ENCODE measurements at places on chromosomes 4 and X.

GRCh38 chr4:73453701-73454005 is 17.6 kb downstream of the AFP start:
- no peak for DNase-seq

DNA sequence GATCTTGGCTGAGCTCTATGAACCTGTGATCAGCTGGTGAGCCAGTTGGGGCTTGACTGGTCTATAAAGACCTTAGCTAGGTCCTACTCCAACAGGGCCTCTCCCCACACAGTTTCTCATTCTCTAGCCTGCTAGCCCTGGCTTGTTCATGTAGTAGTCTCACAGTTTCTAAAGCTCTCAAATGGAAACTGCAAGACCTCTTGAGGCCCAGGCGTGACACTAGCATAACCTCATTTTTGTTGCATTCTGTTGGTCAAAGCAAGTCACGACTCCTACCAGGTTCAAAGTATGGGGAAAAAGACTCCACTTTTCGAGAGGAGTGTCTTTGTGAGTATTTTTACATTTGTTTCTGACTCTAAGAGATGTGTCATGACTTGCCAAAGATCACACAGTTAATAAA is 50.9 kb downstream of the CEP44 start:
- no peak for DNase-seq

DNA sequence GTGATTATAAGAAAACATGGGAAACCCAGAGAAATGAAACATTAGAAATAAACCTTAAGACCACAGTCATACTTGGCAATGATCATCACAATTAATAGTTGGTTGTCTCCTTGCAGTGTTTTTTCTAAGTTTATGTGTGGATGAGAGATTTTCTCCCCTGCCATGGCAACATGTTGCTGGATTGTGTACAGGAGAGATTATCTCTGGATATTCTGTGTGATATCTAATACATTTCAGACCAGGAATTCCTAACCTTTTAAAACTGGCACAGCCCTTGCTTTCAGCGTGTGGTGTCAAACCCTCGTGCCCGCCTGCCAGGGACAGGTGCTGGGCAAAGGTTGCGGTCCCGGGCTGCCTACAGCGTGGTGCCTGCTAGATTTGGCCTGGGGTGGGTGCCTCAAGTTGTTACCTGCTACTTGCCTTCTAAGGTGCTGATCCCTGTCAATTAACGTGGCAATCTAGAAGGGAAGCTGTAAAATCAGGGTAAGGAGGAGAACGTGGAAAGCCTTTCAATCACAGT is 100.5 kb downstream of the TMEM131L start:
- no peak for DNase-seq

DNA sequence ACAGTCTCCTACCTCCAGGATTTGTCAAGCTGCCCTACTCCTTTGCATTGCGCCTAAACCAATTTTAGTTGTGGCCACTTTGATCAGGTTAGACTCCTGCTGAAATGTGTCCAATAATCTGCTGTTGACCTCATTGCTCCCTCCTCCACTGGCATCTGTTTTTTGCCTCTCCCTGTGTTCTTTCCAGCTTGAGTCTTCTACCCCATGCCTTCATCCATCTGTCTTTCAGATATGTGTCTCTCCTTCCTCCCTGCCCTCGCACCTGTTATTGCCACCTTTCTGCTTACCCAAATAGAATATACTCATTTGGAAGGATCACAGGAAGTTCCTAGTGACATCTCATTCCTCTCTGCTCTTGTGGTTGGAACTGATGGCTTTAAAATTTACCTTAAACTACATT is 366.6 kb upstream of the CLNK start:
- no peak for DNase-seq

GRCh38 chr4:8427262-8427661 is 13.3 kb downstream of the ACOX3 start:
- DNase-seq, result no peak

DNA sequence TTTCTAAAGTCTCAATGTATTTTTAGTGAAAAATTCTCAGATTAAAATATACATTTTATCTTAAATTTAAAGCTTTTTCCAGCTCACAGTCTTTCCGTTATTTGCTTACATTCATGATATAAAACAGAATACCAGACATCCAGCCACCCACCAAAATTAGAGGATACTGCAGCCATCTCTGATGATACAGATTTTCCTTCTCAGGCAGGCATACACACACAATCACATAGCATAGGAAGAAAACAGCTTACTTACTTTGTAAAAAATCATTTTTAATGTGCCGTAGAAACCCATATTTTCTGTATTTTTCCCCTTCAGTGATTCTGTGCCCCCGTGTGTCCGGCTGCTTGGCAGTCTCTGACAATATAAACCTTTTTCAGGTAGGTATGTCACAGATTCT is 183.7 kb downstream of the FBXW7 start:
- no peak for DNase-seq

DNA sequence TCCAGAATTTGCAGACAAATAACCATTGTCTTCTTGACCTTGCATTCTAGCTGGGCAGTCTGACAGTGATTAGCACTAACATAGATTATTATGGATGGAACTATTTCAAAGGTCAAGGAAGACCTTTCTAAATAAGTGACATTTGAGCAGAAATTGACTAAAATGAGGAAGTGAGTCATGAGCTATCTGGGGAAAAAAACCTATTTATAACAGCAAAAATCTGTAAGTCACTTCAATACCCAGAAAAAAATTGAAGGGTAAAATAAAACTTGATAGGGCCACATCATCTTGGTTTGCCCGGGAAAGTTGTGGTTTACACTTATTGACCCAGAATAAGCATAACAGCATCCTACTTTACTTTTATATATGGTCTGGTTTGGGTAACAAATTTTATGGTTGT is 414.6 kb upstream of the HS3ST1 start:
- DNase-seq, result no peak

DNA sequence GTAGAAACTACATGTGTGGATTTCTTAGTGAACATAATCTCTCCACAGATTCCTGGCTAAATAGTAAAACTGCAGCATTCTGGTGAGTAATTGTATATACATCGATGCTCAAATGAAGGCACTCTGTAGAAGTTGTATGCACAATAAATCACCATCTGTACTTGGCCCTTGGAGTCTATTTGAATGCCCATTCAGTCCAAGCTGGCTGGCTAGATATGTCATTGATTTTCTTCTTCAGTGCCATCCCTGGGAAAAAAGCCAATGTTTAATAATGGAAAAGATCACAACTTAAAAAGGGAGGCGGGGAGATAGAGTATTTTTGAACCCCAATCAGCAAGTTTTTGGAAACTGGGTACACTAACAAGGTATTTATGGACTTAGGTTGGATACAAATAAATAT is 381.0 kb upstream of the TEX13C start:
- DNase-seq, result no peak

DNA sequence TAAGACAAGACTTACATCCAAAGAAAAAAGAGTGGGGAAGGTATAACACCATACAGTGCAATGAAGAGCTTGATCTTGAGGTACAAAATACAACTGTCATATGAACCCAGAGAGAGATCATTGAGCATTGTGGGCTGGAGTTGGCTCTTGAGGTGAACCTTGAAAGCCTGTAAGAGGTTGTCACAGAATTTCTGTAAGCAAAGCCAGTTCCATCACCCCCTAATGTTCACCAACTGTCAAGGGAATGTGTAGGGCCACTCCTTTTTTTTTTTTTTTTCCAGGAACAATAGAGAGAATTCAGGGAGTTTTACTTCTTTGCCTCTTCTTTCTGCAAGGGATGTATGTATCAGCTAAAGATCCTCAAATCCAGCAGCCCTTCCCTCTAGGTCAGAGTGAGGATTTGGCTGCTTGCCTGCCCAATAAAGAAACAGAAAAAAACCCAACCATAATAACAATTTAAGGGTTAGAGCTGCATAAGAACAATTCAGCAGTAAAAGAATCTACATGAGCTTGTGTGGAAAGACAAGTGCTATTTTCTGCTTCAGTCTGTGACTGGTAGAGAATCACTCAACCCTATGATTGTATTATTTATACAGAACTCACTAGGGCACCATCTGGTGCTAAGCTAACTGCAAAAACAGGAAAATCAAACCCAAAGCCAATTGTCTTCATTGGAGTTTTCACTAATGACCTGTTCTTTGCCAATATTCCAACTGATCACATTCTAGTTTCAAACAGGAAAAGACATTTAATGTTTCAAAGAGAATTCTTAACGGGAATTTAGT is 217.5 kb upstream of the TEX13C start:
- DNase-seq, result no peak

DNA sequence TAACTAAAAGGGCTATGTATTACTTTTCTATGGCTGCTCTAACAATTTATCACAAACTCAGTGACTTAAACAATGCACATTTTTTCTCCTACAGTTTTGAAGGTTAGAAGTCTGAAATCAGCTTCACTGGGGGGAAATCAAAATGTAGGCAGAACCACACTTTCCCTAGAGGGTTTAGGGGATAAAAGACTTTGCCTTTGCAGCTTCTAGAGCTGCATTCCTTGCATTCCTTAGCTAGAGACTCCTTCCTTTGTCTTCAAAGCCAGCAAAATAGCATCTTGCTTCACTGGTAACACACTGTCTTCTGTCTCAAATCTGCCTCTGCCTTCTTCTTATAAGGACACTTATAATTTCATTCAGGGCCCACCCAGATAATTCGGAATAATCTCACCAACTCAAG is 152.4 kb upstream of the SPIN4 start:
- no peak for DNase-seq

- no peak for DNase-seq
Observed at GRCh38 chrX:6708041-6708440, 173.1 kb upstream of the VCX3A start.

- no peak for DNase-seq
Observed at GRCh38 chr4:76939184-76939583, 10.4 kb upstream of the SEPTIN11 start.

GRCh38 chr4:1337376-1337831 is 9.6 kb upstream of the UVSSA start:
- no peak for DNase-seq

GRCh38 chr4:103050736-103051436 is 25.7 kb downstream of the SLC9B2 start:
- DNase-seq, result no peak

- DNase-seq, result no peak
Observed at GRCh38 chr4:4637710-4638109, 95.9 kb upstream of the STX18 start.

DNA sequence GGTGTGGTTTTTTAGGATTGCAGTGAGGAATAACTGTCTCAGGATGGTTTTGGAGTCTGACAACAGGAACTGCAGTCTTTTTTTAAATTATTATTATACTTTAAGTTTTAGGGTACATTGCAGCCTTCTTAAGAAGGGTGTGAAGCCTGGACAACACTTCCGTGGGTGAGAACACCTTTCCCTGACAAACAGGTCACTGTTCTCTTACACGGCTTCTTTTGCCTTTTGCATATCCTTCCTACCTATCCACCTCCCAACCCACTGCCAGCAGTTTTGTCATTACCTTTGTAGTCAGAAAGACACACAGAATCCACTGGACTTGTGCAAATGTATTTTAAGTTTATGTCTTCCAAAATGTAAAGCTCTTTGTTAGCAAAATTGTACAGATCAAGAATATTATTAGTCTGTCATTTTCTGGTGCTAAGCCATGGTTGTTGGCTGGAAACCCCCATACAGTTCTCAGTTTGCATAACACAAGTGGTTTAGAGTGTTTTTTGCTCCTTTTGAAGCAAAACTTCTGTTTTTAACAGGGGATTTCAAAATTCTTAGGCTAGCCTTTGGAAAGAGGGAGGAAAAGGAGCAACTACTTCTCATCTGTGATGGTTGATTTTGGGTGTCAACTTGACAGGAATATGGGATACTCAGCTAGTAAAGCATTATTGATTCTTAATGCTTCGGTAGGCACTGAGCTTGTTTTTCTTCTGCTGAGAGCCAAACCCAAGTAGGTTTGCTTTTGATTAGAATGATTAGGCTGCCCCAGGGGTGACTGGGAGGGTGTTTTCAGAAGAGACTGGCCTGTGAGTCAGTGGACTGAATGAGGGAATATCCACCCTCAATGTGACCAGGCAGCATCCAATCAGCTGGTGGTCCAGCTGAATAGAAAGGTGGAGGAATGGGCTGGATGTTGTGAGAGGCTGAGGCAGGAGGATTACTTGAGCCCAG is 29.4 kb upstream of the KLHL2 start:
- DNase-seq, result no peak

DNA sequence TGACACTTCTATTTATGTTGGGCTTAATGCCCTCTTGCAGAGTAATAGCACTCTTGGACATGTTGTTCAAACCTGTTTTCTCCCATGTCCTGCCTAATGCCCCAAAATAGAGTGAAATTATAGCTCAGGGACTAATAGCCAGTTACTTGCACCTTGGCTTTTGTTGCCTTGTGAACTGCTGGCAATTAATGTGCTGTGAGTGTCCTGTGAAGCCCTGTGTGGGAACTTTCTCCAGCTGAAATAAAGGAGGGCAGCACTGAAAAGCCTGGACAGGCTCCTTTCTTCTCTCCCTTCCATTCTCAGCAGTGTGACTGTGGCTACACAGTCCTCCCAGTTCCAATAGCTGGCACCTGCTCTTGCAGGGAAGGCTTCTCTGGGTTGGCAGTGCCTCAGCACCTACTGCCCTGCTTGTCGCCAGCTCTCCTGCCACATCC is 72.4 kb downstream of the DCLK2 start:
- peak; percentile 17 for DNase-seq

DNA sequence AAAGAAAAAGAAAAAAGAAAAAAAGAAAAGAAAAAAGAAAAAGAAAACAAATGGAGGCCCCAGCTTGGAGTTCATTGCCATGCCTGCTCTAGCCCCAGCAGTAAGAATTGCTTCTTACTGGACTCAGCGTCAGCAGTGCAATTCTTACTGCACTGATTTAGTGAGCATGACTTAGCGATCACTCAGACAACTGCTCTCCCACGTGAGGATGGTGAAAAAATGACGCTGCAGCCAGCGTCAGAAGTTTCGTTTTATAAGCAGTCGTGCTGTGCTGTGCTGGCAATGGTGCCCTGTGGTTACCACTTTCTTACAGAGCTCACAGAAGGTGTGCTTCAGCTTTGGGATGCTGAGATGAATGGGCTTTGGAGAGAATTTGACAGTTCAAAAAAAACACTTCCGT is 68.3 kb upstream of the DDX3X start:
- DNase-seq, result peak; percentile 4

DNA sequence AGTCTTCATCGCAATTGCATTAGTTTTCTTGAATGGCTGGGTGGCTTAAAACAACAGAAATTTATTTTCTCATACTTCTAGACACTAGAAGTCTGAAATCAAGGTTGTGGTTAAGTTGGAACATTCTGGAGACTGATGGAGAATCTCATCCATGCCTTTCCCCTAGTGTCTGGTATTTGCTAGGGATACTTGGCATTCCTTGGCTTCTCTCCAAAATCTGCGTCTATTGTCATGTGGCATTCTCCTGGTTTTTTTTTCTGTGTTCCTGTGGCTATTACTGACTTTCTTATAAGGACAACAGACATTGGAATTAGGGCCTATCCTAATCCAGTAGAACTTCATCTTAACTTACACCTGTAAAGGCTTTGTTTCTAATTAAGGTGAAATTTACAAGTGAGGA is 272.8 kb upstream of the EPHA5 start:
- no peak for DNase-seq

DNA sequence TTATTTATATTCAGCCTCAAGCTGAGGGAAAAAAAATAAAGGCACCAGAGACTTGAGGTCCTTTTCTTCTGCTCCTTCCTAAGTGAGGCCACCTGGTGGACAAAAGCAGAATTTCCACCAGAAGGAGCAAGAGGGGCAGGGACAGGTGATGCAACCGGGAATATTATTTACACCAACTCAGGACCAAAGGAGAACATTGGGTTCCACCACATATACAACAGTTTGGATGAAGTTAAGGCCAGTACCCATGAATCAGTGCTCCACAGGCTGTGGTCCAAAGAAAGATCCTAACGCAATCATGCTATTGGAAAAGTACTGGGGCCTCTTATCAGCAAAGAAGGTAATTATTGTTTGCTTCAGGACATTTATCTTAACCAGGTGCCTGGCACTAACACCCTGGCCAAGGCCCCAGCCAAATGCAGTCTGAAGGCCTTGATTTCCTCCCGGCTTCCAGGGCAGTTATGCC is 57.4 kb downstream of the TSC22D3 start:
- peak; percentile 9 for DNase-seq

Data from occipital lobe (tissue), 3 donors.